Stimulated activated CD8-positive, alpha-beta memory T cell treated with anti-CD3 and anti-CD28 coated beads, Interleukin-15, amount 100 ng/mL, for 24 hours (primary cell): ENCODE measurements at places on chromosomes 2 and 18.
A peak's percentile ranks its signal among the peaks of the same experiment; 100 is the strongest.

DNA sequence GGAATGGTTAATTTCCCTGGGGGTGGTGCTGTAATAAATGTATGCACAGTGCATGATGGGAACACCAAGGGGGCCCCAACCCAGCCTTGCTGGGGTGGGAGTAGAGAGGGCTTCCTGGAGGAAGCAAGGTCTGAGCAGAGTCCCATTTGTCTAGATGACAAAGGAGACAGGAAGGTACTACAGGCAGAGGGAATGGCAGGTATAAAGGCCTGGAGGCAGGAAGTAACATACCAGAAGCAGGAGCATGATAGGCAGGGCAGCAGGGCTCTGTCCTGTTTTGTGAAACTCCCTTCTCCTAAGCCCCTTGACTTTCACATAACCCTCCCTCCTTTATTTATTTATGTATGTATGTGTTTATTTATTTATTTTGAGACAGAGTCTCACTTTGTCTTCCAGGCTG is 3.9 kb downstream of the GMPPA start:
- no peak for DNase-seq

GRCh38 chr2:207248702-207249377 is 83.1 kb upstream of the KLF7 start:
- DNase-seq = no peak

GRCh38 chr2:40344364-40344763 is 107.5 kb downstream of the SLC8A1 start:
- no peak for DNase-seq

GRCh38 chr2:33074197-33074596 is 127.4 kb downstream of the LTBP1 start:
- DNase-seq = no peak

GRCh38 chr18:8942021-8942908 is 160.2 kb upstream of the NDUFV2 start:
- DNase-seq = no peak

- DNase-seq = no peak
Observed at GRCh38 chr2:169275696-169276444, 86.5 kb downstream of the LRP2 start.

- no peak for DNase-seq
Observed at GRCh38 chr18:44803019-44803650, 122.4 kb downstream of the SETBP1 start.

- DNase-seq = no peak
Observed at GRCh38 chr2:212842544-212843185, 304.1 kb upstream of the ERBB4 start.

- no peak for DNase-seq
Observed at GRCh38 chr2:241894056-241894641, 24.6 kb downstream of the RTP5 start.

DNA sequence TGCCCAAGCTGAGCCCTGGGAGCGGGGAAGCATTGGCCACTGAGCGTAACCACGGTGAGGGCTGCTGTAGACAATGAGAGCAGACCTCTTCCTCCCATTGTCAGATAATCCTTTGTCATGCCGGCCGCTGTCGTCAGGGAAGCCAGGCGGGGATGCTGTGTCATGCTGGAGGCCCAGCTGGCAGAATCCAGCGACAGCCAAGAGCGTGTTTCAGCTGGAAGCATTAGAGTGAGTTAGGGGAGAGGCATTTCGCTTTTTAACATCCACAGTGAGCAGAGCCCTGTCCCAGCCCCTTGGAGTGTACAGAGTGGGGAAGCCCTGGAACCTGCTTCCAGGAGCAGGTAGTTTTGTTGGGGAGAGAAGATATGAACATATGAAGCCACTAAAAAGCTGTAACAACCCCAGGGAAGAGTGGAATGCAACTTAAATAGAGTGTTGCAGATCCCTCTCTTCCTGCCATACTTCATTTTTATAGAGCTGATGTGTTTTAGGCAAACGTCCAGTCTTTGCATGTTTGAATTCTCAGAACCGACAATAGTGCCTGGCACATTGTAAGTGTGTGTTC is 7.0 kb downstream of the CTIF start:
- no peak for DNase-seq

GRCh38 chr2:218877891-218878290 is 2.8 kb upstream of the WNT10A start:
- no peak for DNase-seq

DNA sequence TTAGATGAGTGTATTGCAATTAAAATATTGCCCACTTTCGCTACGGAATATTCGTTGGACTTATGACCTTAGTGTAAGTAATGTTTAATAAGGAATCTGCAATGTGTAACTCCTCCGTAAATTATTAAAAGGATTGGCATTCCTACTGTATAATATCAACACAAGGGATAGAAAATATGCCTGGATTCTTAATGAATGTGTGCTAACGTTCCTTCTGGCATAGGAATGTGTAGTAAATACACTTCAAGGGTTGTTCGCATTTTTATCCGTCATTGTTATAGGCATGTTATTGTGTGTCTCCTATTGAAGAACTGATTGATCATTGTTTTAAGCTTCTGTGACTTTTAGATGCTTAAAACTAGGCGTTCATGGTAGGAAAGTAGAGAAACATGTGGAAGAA is 134.5 kb downstream of the NEDD4L start:
- DNase-seq = no peak

DNA sequence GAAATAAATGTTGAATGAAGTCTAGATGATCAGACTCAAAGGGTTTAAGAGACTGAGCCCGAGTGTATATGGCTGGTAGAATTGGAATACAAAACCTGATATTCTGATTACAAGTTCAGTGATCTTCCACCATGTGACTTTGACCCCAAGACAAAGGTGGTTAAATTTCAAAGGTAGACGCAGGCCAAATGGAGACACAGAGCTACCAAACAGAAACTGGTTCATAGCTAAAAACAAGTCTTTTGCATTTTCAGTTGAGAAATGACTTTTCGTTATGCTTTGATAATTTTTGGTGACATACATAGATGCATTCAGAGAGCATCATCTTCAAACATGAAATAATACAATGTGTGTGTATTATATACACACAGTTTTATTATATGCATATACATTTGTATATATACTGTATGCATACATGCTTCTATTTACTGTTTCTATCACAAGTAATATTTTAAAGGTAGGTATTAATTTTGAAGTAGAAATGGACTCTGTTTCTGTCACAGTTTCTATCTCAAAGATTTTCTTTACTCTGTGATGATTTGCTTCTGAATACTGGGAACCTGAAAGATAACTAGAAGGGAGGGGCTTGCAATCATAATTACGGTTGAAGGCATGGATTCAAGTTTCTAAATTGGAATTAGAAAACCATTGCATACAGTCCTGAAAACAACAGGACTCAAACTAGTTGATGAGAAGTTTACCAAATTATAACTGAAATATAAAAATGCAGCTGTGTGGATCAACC is 142.3 kb downstream of the ABCA12 start:
- DNase-seq = no peak

DNA sequence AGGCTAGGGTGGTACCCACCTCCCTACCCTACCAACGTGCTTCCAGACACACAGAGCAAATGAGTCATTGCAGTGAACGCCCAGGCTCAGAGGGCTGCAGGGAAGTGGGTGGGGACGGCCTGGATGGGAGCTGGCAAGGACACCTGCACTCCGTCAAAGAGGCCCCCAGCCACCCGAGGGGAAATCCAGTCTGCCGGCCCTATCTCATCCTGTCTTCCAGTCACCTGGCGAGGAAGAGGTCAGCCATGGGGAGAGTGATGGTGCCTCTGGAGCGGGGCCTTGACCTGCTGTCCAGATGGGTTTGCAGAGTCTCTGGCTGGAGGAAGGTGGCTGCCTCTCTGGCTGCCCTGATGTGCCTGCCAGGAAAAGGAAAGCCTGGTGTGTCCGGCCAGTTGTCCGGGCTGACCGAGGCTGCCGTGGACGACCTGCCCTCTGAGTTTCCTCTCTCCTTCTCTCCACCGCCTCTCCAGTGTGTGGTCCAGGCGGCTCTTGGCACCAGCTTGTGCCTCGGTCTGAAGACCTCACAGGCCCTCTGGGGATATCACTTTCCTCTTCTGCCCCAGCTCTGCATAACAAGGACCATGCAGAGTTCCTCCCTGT is 209.7 kb upstream of the COPS8 start:
- no peak for DNase-seq

DNA sequence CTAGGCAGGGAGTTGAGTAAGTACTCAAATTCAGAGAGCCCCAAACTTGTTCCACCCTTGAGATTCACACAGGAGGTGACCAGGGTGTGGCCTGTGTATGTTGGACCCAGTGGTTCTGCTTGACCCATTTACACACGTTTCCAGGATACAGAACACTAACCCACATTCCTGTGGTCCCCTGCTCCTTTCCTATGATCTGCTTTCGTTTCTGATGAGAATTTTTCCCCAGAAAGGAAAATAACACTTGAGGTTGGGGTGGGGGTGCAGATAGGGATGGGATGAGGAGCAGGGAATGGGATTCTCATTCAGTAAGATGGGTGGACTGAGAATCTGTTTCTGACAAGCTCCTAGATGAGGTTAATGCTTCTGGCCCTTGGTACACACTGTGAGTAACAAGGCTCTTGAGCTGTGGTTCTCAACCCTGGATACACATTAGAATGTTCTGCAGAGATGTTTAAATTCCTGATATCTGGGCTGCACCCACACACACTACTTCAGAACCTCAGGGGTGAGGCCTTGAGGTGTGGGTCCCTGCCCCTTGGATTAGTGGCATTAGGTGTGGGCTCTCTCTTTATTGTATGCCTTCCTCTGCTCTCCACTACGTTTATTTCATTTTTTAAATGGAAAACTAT is 58.4 kb downstream of the TPGS2 start:
- no peak for DNase-seq

DNA sequence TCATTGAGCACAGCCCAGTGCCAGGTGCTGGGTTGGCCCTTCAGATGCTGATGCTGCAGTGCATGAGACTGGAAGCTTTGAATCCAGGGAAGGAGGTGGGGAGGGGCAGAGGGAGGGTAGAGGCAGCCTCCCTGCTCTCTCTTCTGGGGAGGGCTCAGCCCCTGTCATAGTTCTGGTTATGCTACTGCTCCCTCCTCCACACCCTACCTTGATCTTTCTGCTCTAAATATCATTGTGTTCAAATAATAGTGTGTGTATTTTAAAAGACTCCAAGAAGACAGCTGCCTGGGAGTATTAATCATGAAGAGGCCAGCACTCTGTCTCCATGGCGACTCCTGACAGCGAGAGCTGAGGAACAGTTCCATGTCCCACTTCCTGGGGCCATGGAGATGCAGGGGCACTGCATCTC is 3.8 kb upstream of the EGR4 start:
- no peak for DNase-seq

DNA sequence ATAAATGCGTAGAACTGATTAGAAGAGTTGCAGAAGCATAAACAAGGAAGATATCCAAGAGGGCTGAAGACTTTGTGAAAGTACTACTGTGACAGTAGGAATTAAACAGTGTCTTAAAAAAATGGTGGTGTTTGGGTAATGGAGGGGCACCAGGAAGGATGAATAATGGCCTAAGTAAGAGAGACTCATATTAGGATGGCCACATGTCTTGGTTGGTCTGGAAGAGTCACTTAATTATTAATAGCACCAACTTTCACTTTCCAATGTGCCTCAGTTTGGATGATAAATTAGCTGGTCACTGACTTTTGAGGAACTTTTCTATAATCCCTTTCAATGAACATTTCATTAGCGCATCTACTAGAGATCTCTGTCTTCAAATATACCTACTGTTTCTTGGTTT is 372.2 kb downstream of the NYAP2 start:
- DNase-seq = no peak

GRCh38 chr2:11377928-11378545 is 33.6 kb upstream of the ROCK2 start:
- no peak for DNase-seq

GRCh38 chr2:122136056-122136455 is 380.6 kb downstream of the TSN start:
- DNase-seq = no peak

DNA sequence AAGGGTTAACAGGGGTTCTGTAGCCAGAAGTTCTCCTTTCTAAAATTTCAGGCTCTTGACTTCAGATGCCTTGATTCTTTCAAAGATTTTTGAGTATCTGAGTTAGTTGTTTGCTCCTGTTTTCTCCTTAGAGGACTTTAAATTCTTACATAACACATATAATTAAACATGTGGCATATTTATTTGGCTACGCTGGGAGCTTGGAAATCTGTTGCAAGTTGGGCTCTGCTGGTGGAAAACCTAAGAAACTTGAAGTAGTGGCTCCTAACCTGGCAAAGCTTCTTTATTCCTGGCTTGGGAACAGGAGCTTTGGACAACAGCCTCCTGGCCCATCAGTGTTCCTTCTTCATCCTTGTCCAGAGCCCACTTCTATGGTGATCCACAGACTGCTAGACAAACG is 72.6 kb downstream of the VIT start:
- no peak for DNase-seq

- DNase-seq = no peak
Observed at GRCh38 chr2:220445429-220446105, 818.1 kb downstream of the SLC4A3 start.

GRCh38 chr18:9405977-9406376 is 69.3 kb upstream of the RALBP1 start:
- DNase-seq = no peak

DNA sequence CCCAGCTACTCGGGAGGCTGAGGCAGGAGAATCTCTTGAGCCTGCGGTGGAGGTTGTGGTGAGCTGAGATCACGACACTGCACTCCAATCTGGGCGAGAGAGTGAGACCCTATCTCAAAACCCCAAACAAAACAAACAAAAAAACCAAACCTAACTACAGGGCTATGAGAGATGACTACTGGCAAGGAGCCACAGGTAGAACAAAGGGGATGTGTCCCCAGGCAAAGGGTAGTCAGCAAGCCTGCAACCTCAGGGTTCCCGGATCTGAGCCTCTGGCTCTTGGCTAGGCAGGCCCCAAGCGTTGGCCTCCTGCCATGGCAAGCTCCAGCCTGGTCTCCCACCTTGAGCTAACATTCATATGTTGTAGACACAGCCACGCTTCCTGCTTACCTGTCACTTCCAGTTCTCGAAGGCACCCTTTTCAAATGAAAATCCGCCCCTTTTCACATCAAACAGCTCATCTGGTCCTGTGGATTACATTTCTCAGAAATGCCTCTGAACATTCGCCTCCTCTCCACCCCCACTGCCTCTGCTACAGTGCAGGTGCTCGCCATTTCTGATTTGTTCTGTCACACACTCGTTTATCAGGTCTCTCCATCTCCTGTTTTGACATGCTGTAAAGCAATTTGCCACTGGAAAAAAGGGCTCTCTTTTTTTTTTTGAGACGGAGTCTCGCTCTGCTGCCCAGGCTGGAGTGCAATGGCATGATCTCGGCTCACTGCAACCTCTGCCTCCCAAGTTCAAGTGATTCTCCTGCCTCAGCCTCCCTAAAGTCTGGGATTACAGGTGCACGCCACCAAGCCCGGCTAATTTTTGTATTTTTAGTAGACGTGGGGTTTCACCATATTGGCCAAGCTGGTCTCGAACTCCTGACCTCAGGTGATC is 13.1 kb upstream of the ACTR3 start:
- peak; percentile 12 for DNase-seq

DNA sequence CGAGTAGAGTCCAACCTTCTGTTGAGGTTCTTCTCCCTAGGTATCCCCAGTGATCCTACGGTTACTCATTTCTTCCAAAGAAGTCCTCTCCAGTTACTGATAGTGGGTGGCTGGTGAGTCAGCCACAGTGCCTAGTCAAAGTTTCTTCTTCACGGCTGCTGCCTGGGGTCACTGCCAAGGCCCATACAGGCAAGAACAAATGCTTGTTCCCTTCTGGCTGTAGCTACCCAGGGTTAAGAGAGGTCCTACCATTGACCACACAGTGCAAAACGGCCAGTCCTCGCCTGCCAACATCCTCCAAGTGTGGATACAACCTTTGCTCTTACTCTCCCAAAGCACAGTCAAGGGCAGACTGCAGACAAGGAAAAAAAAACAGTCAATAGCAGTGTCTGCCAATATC is 2.9 kb upstream of the PTPN4 start:
- no peak for DNase-seq

- no peak for DNase-seq
Observed at GRCh38 chr2:223465793-223466192, 136.4 kb downstream of the SCG2 start.
